ENCODE measurements at places on chromosomes 2 and 18. TPM values are rescaled to one million over a fixed set of nuclear protein-coding genes. Genes with fewer than 3 reads are reported as not detected.

Gene DSEL
- total RNA-seq = 2.4 TPM

Gene RAPGEF4
- 0.63 TPM for total RNA-seq

Gene ATG9A
- total RNA-seq = 57.7 TPM

DNA sequence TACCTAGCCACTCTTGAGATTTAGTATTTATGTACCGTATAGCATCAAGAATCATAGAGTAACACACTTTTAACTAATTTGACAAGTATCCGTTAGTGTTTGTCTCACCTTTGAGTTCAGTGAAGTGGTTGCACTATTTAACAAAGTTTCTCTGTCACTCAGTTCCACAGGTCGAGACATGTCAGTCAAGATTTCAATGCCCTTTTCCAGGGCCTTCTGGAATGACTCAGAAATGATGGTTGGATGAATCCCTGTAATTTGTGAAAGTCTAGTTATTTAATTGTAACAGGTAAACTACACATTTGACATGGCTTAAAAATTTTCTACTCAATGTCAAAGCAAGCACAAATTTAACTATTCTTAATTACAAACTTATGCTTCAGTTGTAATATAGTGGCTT, 9.7 kb downstream of the CCT4 start:
- no peak for DNase-seq

DNA sequence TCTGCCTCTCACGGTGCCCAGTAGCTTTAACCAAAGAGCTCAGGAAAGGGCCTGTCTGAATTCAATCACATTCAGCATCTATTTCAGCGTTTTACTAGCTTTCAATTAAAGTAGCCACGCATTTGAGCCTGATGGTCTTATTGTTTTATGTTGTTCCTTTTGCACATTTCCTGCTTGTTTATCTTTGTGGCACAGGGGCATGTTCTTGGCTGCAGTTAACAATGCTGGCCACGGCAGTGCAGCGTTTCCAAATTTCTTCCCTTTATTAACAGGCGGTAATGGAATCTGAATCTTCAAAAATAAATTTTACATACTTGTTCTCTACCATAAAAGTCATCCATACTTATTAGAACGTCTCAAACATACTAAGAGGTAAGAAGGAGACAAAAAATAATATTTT, 46.2 kb downstream of the HPCAL1 start:
- DNase-seq = no peak
